NCI-H524 (cell line): ENCODE measurements at places on chromosomes 2 and 18.
A peak's percentile ranks its signal among the peaks of the same experiment; 100 is the strongest.

- no peak for DNase-seq
These were observed 14.3 kb upstream of the RAPH1 start for GRCh38 chr2:203549406-203549805.

DNA sequence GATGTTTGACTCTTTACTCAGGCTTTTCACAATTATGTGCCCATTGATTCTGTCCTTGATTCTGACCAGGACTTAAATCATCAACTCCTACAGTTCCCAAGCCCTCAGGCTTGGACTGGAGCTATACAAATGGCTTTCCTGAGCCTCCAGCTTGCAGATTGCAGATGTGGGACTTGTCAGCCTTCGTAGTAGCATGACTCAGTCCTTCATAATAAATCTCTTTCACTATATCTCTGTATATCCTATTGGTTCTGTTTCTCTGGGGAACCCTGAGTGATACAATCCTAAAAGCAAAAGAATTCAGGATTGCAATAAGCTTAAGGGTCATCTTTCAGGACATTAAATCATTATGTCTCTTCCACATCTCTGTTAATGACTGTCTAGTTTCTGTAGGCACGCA is 356.6 kb downstream of the RIT2 start:
- DNase-seq, result no peak

- no peak for DNase-seq
These were observed 19.5 kb upstream of the ID2 start for GRCh38 chr2:8662239-8662879.

DNA sequence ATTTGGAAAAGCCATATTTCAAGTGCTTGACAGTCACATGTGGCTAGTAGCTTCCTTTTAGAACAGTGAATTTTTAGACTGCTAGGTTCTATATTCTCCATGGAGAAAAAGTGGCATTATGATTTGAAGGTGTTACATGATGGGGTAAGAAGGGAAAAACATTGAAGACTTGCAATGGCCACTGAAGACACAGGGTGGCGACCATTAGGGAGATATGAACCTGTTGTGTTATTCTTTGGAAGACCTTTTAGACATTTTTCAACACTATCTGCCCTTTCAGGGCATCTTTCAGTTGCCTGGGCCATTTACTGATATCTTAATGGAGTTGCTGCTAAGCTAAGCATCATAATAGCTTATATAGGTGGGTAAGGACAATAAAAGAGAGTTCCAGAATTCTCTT is 1387.2 kb downstream of the SUCLG1 start:
- no peak for DNase-seq

DNA sequence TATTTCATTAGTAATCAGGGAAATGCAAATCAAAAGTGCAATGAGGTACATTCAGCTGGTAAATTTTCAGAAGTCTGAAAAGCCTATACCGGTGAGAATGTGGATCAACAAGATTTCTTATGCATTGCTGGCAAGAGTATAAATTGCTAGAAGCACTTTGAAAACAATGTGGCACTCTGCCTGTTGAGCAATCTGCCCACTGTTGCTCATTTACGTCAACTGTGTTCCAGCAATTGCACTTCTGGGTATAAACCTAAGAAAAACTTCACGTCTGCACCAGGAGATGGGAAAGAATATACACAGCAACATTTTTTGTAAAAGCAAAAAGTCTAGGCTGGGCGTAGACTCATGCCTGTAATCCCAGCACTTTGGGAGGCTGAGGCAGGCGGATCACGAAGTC is 40.8 kb downstream of the MTERF4 start:
- no peak for DNase-seq

GRCh38 chr18:50707855-50708469 is 111.9 kb downstream of the MRO start:
- no peak for DNase-seq

- DNase-seq, result no peak
These were observed 437.2 kb upstream of the ID2 start for GRCh38 chr2:8244639-8245038.

- no peak for DNase-seq
These were observed 23.1 kb upstream of the TNFAIP6 start for GRCh38 chr2:151334082-151334815.

DNA sequence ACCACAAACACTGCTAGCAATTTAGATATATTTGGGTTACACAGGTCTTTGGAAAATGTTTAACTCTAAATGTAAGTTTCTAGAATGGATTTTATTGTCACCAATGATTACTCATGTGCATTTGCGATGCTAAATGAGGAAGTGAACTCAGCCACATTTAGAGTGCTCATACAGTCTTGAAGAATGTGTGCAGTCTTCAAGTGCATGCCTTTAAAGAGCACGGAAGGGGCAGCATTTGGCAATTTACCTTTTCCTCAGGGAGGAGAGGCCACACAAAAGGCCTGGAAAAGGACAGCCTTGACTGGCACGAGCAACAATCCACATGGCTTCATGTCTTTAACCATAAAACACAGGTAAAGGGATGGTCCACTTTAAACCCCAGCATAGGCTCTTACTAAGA is 78.5 kb upstream of the STK17B start:
- DNase-seq, result no peak

- DNase-seq, result no peak
These were observed 5.4 kb downstream of the IL1R1 start for GRCh38 chr2:102147935-102148334.

GRCh38 chr2:7026742-7027141 is 109.5 kb downstream of the RNF144A start:
- DNase-seq, result no peak

DNA sequence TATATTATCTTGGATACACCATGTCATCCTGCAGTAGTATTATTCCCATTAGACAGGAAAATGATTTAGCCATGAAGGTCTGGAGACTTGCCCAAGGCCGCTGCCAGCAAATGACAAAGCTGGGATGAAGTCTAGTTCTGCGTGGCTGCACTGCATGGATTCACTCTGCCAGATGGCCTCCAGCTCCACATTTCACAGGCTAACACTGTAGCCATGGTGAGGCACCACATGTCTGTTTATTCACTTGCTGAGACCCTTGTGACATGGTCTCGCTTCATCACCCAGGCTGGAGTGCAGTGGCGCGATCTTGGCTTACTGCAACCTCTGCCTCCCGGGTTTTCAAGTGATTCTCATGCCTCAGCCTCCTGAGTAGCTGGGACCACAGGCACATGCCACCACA is 31.5 kb upstream of the SCG2 start:
- DNase-seq, result peak; percentile 90

GRCh38 chr2:2187196-2187595 is 143.9 kb downstream of the MYT1L start:
- DNase-seq, result no peak

DNA sequence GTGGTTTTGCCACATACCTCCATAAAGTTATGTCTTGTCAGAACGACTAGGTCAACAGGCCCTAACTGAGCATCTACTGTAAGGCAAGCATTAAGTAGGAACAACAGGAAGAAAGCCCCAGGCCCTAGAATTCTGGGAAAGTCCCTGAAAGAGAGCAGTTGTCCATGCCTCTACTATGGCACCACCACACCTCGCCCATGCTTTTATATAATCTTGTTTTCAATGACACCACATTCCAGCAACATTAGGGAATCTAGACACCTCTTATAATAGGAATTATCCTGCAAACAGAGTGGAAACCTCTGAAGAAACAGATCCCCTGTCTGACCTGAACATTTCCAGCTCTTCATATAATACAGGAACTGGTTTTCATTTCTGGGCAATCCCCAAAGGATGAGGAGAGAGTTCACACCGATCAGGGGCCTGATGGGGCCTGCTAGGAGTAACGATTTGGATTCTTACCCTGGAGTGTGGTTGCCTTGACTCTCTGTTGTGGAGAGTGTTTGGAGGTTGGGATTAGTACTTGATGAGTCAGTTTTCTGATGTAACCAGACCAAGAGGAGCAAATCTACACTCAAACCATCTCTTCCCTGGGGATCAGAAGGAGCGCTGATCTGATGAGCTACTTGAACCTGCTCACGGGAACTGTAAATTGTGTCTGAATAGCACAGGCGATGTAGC is 31.9 kb upstream of the CEP68 start:
- no peak for DNase-seq

DNA sequence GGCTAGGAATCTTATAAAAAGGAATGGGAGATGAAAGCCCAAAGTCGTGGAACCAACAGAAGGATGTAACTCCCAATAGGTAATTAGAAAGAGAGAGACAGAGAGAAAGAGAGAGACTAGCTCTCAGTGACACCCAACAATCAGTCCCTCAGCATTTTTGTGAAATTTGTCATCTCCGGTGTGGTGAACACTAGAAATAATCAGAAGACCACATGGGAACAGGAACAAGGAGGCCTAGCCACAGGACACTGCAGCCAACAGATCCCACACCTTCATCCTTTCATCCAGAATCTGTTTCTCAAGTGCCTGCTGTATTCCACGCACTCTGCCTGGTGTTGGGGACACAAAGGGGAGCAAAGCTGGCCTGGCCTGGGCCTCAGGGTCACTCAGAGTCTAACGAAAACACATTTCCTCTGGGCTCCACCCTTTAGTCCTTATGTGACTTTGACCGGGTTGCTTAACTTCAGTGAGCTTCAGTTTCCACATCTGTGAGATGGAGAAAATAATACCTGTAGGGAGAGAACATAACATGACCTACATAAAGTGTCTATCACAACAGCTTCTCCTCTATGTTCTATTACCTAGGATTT is 53.1 kb downstream of the EHD3 start:
- DNase-seq, result no peak

- no peak for DNase-seq
These were observed 47.9 kb upstream of the TTN start for GRCh38 chr2:178855151-178855550.

- DNase-seq, result no peak
These were observed 11.1 kb upstream of the TLK1 start for GRCh38 chr2:171171808-171172207.

DNA sequence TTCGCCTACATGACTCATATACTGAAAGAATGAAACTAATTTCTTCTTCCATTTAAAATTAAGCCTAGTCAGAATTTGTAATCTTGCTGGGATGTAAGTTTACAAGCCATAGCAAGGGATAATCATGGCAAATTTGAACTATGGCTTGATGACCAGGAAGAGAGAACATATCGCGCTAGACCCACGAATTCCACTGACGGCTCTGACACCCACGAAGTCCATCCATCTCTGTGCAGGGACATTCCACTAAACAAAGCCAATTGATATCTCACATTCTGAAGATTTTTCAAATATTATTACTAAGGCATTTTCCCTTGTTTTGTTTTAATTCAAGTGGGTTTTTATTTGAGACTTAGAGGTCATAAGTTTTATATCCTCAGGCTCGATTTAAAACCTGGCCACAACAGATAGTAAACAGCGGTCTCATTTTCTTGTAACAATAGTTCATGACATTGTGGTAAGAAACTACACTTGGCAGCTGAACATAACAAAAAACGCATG is 113.0 kb downstream of the QPCT start:
- no peak for DNase-seq

DNA sequence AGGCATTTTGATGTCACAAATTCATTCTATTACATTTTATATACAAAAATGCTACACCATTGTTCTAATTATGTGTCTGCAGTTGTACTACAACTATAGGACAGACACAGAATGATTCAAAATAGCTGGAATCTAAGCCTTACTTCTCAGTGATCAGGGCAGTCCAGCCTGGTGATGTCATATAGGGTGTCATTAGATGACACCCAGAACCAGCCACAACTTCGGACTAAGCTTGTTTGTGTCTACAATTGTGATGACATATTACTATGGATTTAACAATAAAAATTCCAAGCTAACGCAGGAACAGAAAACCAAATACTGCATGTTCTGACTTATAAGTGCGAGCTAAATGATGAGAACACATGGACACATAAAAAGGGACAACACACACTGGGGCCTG is 31.0 kb downstream of the M1AP start:
- DNase-seq, result no peak

- DNase-seq, result no peak
These were observed 31.5 kb upstream of the RASGRP3 start for GRCh38 chr2:33444967-33445366.

GRCh38 chr2:66431846-66432587 is 2.9 kb upstream of the MEIS1 start:
- DNase-seq, result no peak

DNA sequence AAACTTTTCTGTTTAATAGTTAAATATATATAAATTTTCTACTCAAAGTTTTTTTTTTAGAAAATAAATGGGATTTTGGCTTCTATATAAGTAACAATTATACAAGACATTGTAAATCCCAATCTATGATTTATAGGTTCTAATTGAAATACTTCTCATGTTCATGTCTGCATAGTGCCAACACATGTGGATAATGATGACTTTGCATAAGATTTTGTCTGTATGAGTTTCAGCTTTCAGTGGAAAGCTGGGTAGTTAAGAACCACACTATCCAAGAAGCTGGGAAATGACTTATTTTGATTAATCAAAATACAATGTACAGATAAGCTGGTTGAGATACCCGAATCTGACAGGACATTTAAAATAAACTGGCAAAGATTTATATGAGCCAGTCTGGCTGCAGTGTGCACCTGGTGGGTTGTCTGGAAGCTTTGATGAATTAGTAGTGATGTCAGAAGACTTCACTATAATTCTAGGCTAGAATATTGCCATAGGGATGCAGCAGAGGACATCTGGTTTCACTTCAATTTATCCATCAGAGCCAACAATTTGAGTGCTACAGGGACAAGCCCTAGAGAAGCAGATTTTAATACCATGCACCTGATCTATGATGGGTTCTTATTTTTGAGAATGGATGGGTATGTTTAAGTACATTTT is 45.4 kb downstream of the EML6 start:
- DNase-seq, result no peak

GRCh38 chr2:27095745-27096651 is 9.4 kb downstream of the KHK start:
- DNase-seq, result peak; percentile 75

DNA sequence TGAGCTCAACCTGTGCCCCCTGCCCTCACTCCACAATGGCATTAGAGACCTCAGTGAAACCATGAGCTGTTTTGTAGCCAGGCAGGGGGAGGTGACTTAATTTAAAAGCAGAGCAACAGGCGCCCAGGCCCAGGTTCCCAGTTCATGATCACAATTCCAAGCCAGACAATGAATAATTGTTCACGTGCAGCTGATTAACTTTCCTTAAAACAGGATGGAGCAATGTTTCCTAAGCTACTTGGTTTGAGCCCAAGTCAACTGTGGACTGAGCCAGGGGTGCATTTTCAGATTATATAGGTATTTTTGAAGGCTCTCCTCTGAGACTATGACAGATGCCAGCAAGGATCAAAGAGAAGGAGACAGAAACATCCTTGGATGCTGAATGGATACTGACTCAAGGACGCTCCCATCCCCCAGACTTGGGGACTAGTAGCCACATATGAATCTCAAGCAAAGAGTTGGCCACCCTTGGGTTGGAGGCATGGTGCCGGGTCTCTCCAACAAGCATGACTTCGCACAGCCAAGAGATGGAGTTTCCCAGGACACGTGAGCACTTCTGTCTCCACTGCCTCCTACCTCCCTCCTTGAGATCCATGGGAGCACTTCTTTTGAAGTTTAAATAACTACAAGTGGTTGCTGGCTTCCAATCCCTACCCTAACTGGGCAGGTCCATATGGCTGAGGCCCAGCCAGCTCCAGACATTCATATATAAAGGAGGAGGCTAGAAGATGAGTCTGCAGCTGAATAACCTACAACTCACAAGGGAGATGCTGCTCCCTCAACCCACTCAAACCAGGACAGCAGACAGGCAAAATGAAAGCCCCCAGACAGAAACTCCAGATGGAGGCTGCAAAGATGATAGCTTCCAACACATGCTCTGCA is 12.7 kb downstream of the SMAD7 start:
- no peak for DNase-seq

- DNase-seq, result no peak
These were observed 245.7 kb downstream of the SP3 start for GRCh38 chr2:173719471-173719870.
